ENCODE measurements at places on chromosomes 4 and X.

DNA sequence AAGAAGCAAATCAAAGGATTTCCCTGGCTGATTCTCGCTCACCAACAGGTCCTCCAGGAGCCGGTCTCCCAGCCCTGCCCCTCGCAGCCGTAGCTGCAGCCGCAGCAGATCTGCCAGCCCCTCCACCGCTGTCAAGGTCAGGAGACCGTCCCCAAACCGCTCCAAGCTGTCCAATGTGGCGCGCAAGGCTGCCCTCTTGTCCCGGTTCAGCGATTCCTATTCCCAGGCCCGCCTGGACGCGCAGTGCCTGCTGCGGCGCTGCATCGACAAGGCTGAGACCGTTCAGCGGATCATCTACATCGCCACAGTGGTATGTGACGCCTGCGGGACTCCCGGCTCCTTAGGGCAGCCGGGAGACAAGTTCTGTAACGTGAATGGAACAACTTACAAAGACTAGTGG, 25.6 kb downstream of the SPATA18 start:
- no peak for DNase-seq

DNA sequence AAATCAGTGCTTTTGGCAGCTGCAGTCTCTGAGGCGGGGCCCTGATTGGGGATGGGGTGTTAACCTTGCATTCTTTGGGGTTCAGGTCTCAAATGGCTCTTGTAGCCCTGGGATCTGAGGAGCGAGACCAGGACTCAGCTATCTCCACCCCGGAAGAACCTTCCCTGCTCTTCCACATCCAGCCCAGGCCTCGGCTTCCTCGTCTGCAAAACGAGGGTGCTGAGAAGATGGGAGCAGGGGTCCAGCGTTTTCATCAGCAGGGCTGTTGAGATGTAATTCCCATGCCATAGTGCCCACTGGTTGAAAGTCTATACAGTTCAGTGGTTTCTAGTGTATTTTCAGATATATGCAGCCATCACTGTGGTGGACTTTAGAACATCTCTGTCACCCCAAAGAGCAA, 34.6 kb upstream of the WFS1 start:
- no peak for DNase-seq

- no peak for DNase-seq
Measured at GRCh38 chrX:135516376-135516775, 4.1 kb upstream of the INTS6L start.

GRCh38 chr4:17787315-17787714, 5.9 kb upstream of the FAM184B start:
- no peak for DNase-seq

- DNase-seq = no peak
Measured at GRCh38 chrX:65136424-65136823, 160.2 kb upstream of the ZC4H2 start.

DNA sequence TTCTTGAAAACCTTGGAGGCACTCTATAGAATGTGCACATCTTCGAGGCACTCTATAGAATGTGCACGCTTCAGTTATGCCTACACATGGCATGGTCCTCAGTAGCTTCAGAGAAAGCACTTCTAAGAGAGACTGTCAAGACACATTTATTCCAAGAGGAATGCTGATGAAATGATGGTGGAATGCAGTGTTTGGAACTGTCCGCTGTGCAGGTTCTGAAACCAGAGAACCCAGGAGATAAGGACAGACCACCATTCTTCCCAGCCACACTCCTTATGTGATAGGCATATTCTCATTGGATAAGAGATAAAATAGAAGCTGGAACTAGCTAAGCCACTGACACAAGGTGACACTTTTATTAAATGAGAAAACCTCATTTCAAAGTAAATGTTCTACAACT, 263.3 kb downstream of the NLGN4X start:
- no peak for DNase-seq

Data from brain pericyte (primary cell).